ENCODE measurements at places on chromosomes 7 and 10.
A peak's percentile ranks its signal among the peaks of the same experiment; 100 is the strongest.

- no peak for DNase-seq
These were observed 7.9 kb upstream of the UPF2 start for GRCh38 chr10:12050528-12050927.

DNA sequence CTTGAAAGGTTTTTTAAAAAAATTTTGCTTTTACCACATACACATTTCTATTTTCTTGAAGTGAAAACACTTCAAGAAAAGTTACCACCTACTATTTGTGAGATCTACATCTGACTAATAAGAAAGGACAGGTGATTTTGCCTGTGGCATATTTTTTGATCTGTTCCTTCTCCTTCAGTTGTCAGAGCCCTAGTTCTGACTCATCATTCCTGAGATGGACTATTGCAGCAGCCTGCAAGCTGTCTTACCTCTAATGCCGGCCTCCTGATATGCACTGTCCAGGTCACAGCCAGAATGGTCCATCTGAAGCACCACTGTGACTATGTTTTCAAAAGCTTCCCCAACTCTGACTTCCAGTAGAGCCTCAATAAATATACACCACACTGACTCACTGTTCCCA, 28.2 kb upstream of the ANK3 start:
- peak; percentile 53 for DNase-seq

DNA sequence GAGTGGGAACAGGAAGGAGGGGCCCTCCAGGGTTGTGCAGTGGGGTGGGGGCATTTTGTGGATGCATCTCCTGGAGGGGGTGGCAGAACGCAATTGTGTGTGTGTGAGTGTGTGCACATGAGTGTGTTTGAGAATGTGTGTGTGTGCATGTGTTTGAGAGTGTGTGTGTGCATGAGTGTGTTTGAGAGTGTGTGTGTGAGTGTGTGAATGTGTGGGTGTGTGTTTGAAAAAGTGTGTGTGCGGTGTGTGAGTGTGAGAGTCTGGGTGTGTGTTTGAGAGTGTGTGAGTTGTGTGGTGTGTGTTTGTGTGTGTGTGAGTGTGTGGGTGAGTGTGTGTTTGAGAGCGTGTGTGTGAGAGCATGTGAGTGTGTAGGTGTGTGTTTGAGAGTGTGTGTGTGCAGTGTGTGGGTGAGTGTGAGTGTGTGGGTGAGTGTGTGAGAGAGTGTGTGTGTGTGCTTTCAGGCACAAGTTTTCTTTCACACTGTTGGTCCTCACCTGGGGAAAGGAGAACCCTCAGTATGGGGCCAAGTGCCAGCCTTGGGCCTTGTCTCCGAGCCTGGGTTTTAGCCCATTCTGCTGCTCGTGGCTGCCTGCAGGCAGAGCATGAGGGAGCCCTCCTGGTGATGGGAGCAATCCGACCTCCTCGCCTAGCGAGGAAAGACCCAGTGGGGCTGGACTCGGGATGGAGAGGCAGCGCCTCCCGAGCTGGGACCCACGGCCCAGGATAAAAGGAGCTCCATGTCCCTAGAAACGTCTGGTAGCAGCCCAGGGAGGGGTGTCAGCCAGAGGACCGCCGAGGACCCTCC, 35.6 kb downstream of the CDH23 start:
- DNase-seq: no peak

- peak; percentile 64 for DNase-seq
These were observed 860 bp downstream of the SEC31B start for GRCh38 chr10:100518761-100519241.
